NCI-H1105 (cell line): ENCODE measurements at places on chromosomes 2 and 18.

GRCh38 chr2:130891966-130892365 lies 55.3 kb downstream of the ARHGEF4 start:
- DNase-seq: no peak

GRCh38 chr2:99431587-99432275 lies 58.1 kb downstream of the REV1 start:
- no peak for DNase-seq

DNA sequence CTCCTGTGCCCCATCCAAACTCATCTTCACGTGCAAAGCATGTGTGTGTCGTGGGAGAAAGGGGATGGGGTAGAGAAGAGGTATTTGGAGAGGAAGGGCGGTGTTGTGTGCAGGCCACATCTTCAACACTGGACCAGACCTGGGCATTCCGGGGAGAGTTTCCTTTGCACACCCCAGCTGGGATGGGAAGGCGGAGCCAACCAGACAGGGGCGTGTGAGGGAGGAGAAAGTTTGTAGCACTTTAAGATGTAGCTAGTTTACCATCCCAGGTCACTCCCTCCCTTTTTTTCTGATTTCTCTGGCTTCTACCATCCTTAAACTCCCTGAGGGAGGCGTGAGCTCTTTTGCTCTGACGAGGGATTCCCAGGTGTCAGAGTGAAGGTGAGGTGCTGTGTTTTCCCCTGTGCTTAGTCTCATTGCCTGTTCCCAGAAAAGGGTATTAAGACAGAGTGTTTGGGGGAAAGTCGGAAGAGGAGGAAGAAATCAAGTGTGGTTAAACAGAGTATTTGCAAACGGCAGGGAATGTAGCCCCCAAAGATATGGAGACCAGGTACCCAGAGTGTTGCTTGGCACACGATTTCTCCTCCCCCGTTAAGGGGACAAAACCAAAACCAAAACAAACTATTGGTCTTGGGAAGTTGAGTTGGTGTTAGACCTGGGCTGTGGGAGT lies 1.6 kb downstream of the SETBP1 start:
- no peak for DNase-seq

DNA sequence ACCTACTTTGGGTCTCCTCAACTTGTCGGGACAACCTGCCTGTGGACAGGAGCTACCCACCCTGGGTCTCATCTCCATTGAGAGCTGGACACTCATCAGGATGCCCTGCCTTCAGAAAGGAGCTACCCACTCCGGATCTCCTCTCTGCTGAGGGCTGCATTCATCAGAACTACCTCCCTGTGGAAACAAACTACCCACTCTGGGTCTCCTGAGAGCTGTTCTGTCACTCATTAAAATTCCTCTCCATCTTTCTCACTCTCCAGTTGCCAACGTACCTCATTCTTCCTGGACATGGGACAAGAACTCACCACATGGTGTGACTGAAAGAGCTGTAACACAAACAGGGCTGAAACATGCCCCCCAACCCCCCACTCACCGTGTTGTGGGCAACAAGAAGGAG lies 22.5 kb upstream of the UBE2F start:
- DNase-seq: no peak

- no peak for DNase-seq
Measured at GRCh38 chr18:76369791-76370190, 125.3 kb downstream of the ZNF516 start.

GRCh38 chr18:44452346-44452745 lies 228.3 kb upstream of the SETBP1 start:
- no peak for DNase-seq

GRCh38 chr2:218286570-218287459 lies 5.5 kb downstream of the TMBIM1 start:
- DNase-seq: no peak

DNA sequence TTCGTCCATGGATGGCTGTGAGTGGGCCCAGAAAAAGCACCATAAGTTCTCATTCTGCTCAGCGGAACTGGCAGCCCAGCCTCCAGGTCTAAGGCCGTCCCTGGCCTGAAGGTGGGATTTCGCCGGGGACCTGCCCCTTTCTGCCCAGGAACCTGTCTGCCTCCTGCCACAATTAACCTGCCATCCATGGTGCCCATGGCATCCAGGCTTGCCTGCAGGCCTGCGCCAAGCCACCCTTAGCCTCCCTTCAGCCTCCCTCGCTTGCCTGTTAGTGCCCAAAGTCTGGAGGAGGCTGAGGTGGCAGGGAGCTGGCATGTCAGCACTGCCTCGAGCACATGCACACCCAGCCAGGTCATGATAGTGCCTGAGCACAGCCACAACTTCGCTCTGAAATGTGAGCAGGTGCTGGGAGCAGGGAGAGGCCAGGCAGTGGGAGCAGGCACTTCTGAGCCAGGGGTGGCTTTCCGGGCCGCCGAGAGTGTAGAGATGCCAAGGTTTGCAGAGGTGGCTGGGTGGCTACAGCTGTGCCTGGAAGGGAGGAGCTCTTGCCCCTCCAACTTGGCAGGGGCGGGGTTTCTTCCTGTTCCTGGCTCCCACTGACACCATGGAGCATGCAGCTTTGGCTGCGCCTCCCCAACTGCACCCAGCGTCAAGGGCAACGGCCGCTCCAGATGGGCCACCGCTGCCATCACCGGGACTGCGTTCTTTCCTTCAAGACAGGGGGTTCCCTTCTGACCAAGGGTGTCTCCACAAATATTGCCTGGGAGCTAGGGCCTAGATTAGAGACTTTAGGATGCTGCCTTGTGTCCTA lies 648.9 kb upstream of the VRK2 start:
- DNase-seq: no peak

DNA sequence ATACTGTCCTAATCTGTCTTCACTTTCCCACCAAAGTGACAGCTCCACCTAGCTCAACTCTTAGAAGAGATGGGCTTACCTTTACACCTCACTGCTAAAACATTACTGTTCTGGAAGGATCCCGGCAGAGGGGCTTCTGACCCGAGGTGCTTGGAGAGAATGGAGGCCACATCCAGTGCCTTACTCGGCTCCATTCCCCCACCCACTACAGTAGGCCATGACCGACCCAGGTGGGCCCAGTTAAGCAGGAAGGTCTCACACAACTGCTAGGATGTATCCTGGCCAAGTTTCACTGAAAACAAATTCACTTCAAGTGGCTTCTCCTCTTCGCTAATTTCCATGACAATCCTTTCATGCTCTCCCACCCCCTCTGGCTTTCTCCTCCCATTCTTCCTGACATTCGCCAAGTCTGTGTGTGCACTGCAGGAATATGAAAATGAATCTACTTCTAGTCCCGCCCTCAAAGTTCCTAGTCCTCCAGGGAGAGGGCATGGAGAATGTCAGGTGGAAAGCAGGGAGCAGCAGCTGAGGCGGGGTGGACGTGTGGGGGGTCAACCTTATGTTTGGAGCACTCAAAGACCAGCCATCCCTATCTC lies 11.8 kb downstream of the WIPF1 start:
- DNase-seq: no peak

- no peak for DNase-seq
Measured at GRCh38 chr2:49950646-49951045, 796.3 kb upstream of the FSHR start.

DNA sequence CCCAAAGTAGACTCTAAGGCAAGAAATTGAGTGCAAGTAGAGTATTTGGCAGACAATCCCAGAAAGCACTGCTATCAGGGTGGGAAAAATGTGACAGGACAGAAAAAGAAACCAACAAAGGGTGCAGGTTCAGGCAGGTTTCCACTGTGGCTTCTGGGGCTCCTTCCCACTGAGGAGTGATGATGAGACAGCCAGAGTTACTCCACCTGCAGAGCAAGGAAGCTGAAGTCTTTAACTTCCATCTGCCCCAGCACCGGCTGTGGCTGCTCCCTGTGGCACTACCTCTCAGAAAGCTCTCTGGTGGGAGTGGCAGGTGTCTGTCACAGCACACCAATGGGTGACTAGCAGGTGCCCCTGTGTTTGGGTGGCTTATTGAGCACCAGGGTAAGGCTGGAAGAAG lies 37.6 kb upstream of the ACKR3 start:
- no peak for DNase-seq

- no peak for DNase-seq
Measured at GRCh38 chr2:201572846-201573508, 70.3 kb downstream of the TMEM237 start.

- no peak for DNase-seq
Measured at GRCh38 chr18:77366720-77367641, 117.3 kb downstream of the GALR1 start.

- no peak for DNase-seq
Measured at GRCh38 chr18:53566626-53567025, 657.8 kb downstream of the MBD2 start.
